ENCODE measurements at places on chromosomes 11 and 22. TPM values are rescaled to one million over a fixed set of nuclear protein-coding genes. Genes with fewer than 3 reads are reported as not detected.

Gene PRRG4
- 16.9 TPM for polyA plus RNA-seq

Gene NRGN
- 1.6 TPM for polyA plus RNA-seq

Gene VWCE
- 0.34 TPM for polyA plus RNA-seq

Gene UPK2
- polyA plus RNA-seq = 1.1 TPM

Gene TESMIN
- polyA plus RNA-seq = 3.0 TPM

Gene BARX2
- 85.2 TPM for polyA plus RNA-seq

Gene FOLR2
- polyA plus RNA-seq = 2.8 TPM

Gene CASP5
- polyA plus RNA-seq = 0.11 TPM

Gene MCM5
- polyA plus RNA-seq = 33.8 TPM

Gene NPAS4
- 0.16 TPM for polyA plus RNA-seq

Gene ADM2
- 2.2 TPM for polyA plus RNA-seq
